Kidney epithelial cell (primary cell): ENCODE measurements at places on chromosomes 3 and 15. TPM values are rescaled to one million over a fixed set of nuclear protein-coding genes. Genes with fewer than 3 reads are reported as not detected.

The HDDC3 gene
- 20.0 and 24.4 TPM in 2 replicates for total RNA-seq

The ATP13A3 gene
- total RNA-seq: 273 and 324 TPM in 2 replicates

The TPM1 gene
- total RNA-seq: 818 and 847 TPM in 2 replicates

The RARRES1 gene
- total RNA-seq: 5.3 and 6.9 TPM in 2 replicates

The C3orf22 gene
- not detected in 2 replicates for total RNA-seq

The UROC1 gene
- total RNA-seq: not detected in 2 replicates

The CHRNA5 gene
- 4.7 and 13.7 TPM in 2 replicates for total RNA-seq

The FANCI gene
- 12.6 and 68.3 TPM in 2 replicates for total RNA-seq

The RYR3 gene
- 0.27 and 0.50 TPM in 2 replicates for total RNA-seq

The CLDN11 gene
- 2.5 and 2.7 TPM in 2 replicates for total RNA-seq

The INSYN1 gene
- total RNA-seq: 1.3 and 3.1 TPM in 2 replicates
